ENCODE measurements at places on chromosomes 1 and 21.

- DNase-seq = no peak
Measured at GRCh38 chr1:70675737-70676156, 264.7 kb downstream of the CTH start.

DNA sequence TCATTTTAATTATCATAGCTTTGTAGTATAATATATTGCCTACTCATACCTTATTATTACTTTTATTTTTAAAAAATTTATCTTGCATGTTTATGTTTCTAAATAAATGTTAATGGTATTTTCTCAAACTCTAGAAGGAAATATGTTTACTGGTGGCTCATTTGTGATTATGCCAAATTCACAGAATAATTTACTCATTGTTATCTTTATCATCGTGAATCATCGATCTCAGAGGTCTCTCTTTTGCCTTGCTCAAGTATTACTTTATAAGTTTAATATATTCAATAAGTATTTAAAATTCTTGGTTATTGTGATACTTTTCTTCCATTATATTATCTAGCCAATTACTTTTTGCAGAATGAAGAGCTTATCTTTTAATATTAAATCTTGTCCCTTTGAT, 836.7 kb upstream of the ADAMTS5 start:
- DNase-seq = no peak

- DNase-seq = no peak
Measured at GRCh38 chr1:24224761-24225160, 37.7 kb upstream of the IFNLR1 start.

GRCh38 chr1:112923234-112923958, 32.6 kb downstream of the SLC16A1 start:
- DNase-seq = no peak

- no peak for DNase-seq
Measured at GRCh38 chr1:233868461-233868860, 36.0 kb upstream of the SLC35F3 start.

- no peak for DNase-seq
Measured at GRCh38 chr1:8661185-8662110, 156.0 kb downstream of the RERE start.

GRCh38 chr1:89425056-89425455, 61.2 kb downstream of the GBP6 start:
- no peak for DNase-seq

DNA sequence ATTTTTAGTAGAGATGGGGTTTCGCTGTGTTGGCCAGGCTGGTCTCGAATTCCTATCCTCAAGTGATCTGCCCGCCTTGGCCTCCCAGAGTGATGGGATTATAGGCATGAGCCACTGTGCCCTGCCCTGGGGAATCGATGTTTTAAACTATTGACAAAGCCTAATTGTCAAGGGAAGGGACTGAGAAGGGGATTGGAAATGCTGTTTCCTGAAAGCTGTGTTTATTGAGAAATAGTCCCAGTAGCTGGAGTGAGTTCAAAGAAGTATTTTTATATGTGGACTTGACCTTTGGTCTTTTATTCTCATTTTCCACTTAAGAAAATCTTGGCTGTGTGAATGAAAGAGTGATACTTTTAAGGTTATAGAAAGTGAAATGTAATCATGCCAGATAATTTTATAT, 47.5 kb downstream of the KIF1B start:
- no peak for DNase-seq

GRCh38 chr1:28606771-28607170, 14.7 kb downstream of the RAB42 start:
- DNase-seq = no peak

- no peak for DNase-seq
Measured at GRCh38 chr1:217342105-217342504, 288.8 kb downstream of the GPATCH2 start.

DNA sequence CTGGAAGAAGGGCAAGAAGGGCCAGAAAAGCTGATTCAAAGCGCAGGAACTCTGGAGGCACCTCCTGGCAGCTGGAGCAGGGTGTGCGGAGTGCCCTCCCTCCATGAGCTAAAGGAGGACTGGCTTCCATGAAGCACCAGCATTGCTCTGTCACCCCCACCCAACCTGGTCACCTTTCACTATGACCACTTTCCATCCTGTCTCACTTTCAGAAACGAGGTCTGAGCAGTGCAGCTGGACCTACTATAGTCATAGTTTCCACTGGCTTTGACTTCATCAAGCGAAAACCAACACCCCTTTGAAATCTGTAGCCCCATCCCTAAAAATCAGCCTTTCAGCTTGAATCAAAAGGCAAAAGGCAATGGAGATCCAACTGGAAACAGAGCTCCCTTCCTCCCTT, 84.8 kb upstream of the CACNA1E start:
- no peak for DNase-seq

- DNase-seq = no peak
Measured at GRCh38 chr21:22174746-22175145, 1176.5 kb downstream of the NCAM2 start.

- no peak for DNase-seq
Measured at GRCh38 chr1:57124768-57125446, 159.1 kb upstream of the C8B start.

DNA sequence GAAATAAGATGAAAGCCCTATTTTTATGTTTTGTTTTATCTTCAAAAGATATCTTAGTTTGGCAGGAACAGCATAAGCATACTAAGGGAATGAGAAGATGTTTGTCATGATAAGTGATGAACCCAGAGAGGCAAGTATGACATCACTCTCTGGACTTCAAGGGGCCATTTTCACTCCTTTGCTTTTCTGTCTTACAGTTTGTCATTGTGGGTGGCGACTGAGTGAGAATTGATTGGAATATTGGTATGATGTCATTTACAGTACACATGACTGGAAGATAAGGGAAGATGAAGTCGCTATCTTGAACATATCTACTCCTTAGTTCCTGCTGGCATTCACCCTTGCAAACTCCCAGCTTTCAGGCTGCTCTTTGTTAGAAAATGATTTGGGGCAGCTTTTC, 258.1 kb upstream of the RAB4A start:
- no peak for DNase-seq

DNA sequence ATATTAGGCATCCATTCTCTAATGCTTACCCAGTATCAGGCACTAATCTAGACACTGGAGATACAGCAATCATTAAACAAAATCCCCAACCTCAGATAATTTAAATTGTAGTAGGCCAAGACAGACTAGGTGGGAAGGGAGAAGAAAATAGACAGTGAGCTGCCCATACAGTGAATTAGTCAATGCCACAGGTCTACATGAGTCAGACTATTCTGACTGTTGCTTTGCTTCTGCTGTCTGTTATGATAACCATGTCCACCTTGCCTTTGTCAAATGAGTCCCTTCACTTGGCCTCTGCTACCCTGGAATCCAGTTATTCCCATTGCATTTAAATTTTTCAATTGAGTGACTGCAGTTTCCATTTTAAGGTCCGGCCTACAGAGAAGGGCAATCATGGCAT, 59.5 kb downstream of the PIK3R3 start:
- no peak for DNase-seq

- DNase-seq = no peak
Measured at GRCh38 chr1:8727809-8728213, 89.6 kb downstream of the RERE start.

- no peak for DNase-seq
Measured at GRCh38 chr1:98737835-98738234, 76.3 kb downstream of the SNX7 start.

DNA sequence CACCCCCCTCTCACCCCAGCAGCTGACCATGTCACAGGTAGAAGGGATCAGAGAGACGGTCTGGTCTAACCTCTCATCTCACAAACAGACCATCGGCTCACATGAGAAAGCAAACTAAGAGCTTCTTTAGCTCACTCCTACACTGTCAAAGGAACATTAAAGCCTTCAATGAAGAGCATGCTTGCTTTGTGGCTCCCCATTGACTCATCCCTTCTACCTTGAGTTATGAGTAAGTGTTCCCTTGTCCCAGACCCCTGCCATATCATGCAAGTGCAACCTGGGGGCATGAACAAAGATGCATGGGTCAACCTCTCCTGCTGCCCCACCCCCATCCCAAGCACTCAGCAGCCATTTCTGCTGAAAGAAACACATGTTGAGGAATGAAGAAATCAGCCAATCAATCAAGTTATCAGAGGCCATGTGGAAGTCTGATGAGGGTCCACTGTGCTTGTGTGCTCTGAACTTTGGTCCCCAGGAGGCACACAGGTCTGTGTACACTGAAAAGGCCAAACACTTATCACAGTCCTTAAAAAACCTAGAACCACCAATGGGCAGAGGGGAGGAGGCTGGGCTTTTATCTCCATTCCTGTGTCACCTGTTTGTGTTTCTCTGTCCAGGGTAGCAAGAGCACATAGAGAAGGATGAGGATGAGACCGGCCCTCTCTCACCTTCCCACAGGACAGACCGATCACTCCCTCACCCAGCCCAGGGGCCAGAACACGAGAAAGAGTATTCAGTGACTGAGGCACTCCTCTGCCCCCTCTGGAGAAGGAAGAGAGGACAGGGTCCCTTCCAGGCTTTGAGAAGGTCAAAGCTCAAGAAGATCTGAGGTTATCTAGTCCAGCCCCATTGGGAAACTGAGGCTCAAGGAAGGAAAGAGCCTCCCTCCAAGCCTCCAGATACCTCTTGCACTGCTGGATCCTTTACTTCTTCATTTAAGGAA, 9.5 kb downstream of the ETNK2 start:
- DNase-seq = no peak

- no peak for DNase-seq
Measured at GRCh38 chr1:91645031-91645430, 144.4 kb downstream of the CDC7 start.

- DNase-seq = no peak
Measured at GRCh38 chr1:213623862-213624261, 363.9 kb upstream of the PROX1 start.

DNA sequence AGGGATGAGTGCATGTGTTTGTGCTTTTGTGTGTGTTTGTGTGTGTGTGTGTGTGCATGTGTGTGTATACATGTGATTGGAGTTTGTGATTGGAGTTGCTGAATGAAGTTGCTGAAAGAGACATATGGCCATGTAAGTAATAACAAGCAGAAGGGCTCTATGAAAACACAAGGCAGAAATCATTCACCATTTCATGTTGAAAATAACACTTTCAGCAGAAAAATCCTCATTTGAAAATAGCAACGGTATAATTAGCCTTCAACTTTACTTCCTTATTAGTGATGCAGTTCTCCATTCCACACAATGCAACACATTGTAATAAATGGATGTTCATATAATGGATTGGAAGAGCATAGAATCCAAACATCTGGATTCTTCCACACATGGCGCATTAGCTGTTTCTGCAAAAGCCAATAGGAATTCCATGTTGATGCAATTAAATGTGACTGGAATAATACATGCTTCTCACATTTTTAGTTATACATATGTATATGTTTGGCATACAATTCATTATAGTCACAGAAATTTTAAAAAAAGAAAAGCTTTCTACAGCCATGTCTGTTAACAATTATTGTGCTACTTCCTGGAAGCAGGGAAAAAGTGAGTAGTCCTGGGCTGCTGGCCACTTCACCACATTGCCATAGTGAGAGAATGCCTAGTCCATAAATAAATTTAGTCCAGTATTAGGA, 538.0 kb downstream of the LTN1 start:
- DNase-seq = no peak

- no peak for DNase-seq
Measured at GRCh38 chr1:77655431-77655974, 27.0 kb downstream of the ZZZ3 start.

DNA sequence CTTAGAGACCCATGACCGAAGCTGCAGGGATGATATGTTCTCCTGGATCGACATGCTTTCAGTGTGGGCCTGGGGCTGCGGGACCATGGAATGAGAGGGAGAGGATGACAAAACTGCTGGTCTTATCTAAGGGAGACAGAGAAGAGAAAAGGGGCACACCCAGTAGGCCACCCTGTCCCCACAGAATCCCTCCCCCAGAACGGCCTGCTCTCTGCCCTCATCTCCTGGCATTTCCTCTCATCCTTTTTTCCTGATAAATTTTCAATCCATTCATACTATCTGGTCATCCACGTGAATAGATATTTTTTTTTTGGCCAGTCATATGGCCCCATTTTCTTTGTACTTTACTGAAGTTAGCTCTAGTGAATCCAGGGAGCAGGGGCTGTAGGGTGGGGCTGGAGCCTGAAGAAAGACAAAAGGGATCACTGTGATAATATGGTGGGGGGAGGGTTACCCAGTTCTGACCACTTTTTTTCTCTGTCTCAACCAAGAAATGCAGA, at the start of gene PKLR:
Gene PKLR, minus strand, starts transcription at position 97 of the 500 bp plus-strand sequence. Its CDS starts 43 bp downstream, at position 54.
- no peak for DNase-seq

DNA sequence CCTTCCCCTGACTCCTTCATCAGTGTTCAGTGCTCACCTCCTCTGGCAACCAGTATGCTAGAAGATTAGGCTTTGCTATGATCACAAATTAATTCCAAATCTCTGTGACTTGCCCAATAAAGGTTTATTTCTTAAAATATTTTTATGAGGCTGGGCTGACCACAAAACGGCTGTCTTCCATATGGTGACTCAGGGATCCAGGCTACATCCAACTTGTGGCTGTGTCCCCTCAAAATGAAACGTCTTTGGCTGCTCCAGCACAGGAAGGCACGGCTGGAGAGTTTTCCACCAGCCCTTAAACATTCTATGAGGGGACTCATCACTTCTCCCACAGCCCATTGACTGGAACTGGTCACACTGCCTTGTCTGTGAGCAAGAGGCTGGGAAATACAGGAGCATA, 131.5 kb downstream of the HUNK start:
- DNase-seq = no peak

DNA sequence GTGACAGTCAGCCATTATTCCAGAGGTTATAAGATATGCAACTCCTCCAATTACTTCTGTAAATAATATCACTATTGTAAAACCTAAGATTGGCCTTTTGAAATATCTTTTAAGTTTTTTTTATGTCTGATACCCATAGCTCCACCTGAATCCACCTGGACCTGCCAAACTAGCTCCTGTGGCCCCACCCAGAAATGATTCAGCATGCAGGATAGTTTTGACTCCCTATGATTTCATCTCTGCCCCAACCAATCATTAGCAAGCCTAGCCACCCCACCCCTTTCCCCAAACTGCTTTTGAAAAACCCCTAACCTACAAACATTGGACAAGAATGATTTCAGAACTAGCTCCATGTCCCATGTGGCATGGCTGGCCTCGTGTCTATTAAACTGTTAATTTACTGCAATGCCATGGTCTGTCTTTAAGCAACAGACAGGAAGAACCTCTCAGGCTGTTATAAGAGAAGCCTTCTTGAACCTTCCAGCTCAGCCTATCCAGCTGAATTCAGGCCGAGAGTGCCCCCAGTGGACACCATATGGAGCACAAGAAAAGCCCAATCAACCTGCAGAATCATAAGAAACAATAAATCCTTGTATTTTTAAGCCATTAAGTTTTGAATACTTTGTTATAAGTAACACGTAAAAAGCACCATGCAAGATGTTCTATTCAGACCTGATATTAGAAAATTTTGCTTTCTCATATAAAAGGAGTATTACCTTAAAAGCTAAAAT, 263.0 kb upstream of the ZRANB2 start:
- DNase-seq = no peak

GRCh38 chr21:28235169-28235895, 757.3 kb downstream of the LTN1 start:
- DNase-seq = no peak

- no peak for DNase-seq
Measured at GRCh38 chr1:169163059-169163458, 56.6 kb downstream of the ATP1B1 start.

- DNase-seq = no peak
Measured at GRCh38 chr1:101389547-101389929, 152.7 kb downstream of the S1PR1 start.

GRCh38 chr1:32749332-32749731, 46.8 kb upstream of the SYNC start:
- no peak for DNase-seq

GRCh38 chr1:207935166-207935583, 24.2 kb upstream of the CD34 start:
- DNase-seq = no peak

- no peak for DNase-seq
Measured at GRCh38 chr21:42202321-42202720, 16.6 kb upstream of the ABCG1 start.

Data from activated CD8-positive, alpha-beta memory T cell treated with anti-CD3 and anti-CD28 coated beads, Interleukin-2, amount 50 U/mL, for 48 hours (primary cell).